ENCODE measurements at places on chromosomes 2 and 18. TPM values are rescaled to one million over a fixed set of nuclear protein-coding genes. Genes with fewer than 3 reads are reported as not detected.
A peak's percentile ranks its signal among the peaks of the same experiment; 100 is the strongest.

- no peak for DNase-seq
These were observed 318.7 kb downstream of the MEIS1 start for GRCh38 chr2:66753660-66754059.

GRCh38 chr2:111135910-111136297, 15.2 kb downstream of the BCL2L11 start:
- DNase-seq = no peak

Gene CRYBA2
- not detected for total RNA-seq

Gene REG3A
- not detected for total RNA-seq

DNA sequence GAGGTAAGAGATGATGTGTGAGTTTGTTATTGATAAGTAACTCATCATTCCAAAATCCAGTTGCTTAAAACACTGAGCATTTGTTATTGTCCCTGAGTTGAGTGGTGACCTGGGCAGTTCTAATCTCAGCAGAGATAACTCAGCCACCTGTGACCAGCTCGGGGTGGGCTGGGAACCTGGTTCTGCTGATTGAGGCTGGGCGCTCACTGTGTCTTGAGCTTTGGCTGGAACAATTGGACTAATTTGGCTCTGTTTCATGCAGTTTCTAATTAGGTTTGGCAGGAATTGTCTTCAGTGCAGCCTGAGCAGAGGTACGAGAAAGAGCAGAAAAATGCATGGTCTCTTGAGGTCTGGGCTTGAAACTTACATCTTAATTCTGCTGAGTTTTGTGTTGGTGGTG, 144.7 kb downstream of the RNF144A start:
- no peak for DNase-seq

DNA sequence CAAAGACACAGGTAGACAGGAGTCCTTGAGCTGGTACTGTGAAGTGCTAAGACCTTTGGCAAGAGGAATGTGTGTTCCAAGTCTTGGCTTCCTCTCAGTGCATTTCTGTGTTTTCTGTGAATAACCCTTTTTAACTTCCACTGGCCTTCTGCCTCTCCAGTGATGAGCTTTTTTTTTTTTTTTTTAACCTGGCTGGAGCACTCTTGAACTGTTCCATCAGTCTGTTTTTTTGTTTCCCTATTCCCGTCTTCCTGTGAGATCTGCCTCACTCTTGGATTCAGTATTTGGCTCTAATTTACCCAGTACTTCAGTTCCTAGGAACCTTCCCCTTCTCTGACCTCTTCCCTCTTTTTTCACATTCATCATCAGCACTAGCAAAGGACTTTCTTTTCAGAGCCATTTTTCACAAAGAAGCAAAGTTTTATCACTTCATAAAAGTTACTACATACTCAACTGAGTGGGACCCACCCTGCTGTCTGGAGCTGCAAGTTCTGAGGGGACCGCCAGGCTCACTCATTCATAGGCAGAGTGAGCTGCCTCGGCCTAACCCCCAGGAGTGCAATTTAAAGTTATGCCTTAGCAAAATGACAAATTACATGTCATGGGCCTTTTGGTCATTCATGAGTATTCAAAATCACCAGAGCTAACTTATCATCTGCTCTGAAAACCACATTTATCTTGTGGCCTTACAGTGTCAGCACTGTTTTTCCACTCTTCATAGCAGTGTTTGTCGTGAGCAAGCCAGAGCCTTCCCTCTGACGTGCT, 126.9 kb upstream of the DAPL1 start:
- no peak for DNase-seq

Gene TMEM169
- total RNA-seq = 0.40 TPM

- DNase-seq = no peak
These were observed 145.3 kb upstream of the SLC35G4 start for GRCh38 chr18:11464129-11464528.

DNA sequence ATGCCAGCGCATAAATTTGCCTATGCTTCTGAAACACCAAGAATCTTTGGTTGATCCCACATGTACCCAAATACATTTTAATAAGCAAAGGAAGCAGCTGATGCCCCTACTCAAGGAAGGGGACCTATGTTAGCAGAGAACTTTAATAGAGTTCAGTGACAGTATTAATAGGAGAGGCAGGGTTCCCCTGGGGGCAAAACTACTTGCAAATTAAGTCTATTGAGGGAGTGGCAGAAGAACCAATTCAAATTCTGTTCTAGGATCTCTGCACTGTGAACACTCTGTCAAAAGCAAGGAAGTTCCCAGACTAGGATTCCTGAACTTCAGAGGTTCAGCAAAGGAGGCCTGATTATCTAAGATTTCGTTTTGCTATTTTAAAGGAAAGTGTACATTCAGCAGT, 47.5 kb downstream of the EPB41L3 start:
- DNase-seq = no peak

- DNase-seq = peak; percentile 40
These were observed 79.5 kb downstream of the EVA1A start for GRCh38 chr2:75480971-75481836.

DNA sequence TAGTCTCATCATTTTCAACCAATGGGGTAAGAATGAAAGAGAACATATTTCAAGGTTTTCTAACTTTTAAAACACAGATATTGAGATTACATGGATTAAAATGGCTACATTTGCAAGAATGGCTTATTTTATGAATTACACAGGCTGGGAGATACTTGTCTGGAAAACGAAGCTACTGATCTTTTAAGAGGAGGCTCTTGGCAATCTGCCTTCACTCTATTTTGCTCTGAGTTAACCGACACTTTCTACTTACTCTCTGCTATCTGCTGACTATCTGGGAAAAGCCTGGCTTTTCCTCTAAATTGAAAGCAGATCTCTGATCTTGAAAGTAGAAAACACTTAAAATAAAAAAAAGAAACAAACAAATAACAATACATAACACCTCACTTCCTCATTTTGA, 325.4 kb upstream of the LINC00305 start:
- DNase-seq = no peak

Gene FBXO41
- 0.22 TPM for total RNA-seq

- no peak for DNase-seq
These were observed 134.8 kb upstream of the AGAP1 start for GRCh38 chr2:235358981-235359471.

- DNase-seq = no peak
These were observed 104.3 kb upstream of the CCDC195 start for GRCh38 chr2:224820283-224820991.

DNA sequence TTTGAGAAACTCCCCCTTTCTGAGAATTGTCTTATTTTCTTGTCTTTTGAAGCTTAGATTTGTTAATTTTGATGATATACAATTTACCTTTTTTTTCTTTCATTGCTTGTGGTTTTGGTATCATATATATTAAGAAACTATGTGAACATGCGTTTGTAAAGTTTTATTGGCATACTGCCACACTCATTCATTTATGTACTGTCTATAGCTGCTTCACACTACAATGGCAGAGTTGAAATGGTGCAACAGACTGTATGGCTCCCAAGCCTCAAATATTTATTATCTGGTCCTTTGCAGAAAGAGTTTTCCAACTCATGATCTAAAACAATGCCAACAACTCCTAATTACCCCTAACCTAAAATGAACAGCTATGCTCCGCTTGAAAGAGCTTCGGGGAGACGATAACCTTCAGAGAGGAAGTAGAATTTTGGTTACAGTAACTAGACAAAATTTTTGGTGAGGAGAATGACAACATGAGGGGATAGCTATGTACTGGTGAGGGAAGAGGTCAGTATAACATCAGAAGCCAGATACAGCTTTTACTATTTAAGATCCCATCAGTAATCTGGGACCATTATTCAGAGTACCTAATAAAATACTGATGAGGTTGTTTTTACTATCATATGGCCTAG, 16.1 kb downstream of the PPP3R1 start:
- no peak for DNase-seq

- no peak for DNase-seq
These were observed 1008.0 kb upstream of the CRIM1 start for GRCh38 chr2:35347561-35347960.

Gene ARHGEF4
- under 0.01 TPM for total RNA-seq

DNA sequence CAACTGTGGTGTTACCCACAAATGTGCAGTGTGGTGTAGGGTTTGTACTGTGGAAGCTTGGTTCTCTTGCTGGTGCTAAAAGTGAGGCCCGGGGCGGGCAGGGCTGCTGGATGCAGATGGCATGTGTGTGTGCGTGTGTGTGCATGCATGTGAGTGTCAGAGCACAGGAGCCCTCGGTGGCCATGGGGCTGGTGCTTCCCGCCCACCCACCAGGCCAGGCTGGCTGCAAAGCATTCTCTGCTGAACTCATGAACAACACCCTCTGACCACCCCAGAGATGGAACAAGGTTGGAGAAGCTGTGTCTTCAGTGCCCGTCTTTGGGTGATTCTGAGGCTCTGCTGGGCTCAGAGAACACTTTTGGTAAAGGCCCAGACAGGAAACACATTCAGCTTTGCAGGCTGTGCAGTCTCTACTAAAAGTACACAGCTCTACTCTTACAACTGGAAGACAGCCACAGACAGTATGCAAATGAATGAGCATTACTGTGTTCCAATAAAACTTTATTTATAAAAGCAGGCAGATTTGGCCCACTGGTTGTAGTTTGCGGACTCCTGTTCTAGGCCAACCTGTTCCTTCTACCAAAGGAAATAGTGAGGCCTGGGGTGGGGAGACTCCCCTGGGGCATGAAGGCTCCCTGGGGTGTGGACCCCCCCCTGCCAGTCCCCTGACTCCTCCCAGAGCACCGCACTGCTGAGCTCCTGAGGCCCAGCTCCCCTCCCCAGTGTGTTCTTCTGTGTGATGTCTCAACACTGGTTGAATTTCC, 225.3 kb upstream of the HDAC4 start:
- no peak for DNase-seq

DNA sequence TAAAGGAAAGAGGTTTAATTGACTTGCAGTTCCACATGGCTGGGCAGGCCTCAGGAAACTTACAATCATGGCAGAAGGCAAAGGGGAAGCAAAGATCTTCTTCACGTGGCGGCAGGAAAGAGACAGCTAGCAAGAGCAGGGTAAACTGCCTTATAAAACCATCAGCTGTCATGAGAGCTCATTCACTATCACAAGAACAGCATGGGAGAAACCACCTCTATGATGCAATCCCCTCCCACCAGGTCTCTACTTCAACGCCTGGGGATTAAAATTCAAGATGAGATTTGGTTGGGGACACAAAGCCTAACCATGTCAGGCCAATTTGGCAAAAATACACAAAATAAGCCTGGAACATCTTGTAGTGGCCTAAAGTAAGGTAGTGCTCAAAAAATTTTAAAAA, 152.6 kb downstream of the COL6A3 start:
- DNase-seq = no peak

DNA sequence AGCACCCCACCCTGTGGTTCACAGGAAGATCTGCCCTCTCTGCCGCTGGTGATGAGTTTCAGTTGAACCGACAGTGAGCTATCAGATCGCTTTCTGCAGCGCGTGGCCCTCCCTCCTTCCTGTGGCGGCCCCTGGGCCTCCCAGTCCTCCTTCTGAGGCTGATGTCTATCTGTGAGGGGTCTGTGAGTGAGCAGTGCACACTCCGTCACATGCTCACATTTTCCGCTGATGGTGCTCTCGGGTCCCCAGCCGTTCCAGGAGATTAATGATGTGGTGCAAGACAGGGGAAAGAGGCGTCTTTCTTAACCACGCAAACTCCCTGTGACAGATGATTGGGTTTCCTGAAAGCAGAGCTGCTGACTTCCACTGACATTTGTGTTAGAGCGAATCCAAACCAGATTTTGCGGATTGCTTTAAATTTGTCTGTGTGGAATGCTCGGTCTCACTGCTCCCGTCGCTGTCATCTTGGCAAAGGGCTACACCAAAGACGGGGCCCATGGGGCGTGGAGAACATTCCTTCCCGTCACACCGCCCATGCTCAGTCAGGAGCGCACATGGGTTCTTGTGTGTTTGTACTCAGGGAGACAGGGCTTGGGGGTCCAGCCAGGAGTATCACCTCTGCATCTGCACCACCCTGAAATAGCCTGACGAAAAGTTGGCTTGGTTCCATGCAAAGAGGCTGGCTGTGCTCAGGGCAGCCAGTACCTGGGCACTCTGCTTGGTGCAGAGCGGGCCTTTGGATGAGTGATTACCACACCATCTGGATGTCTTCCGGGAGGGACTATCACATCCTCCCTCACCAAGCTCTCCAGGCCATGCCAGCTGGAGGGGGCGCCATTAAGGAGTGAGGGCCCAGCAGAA, 154.7 kb upstream of the HS6ST1 start:
- no peak for DNase-seq

- no peak for DNase-seq
These were observed 11.6 kb upstream of the HNMT start for GRCh38 chr2:137952586-137953129.

DNA sequence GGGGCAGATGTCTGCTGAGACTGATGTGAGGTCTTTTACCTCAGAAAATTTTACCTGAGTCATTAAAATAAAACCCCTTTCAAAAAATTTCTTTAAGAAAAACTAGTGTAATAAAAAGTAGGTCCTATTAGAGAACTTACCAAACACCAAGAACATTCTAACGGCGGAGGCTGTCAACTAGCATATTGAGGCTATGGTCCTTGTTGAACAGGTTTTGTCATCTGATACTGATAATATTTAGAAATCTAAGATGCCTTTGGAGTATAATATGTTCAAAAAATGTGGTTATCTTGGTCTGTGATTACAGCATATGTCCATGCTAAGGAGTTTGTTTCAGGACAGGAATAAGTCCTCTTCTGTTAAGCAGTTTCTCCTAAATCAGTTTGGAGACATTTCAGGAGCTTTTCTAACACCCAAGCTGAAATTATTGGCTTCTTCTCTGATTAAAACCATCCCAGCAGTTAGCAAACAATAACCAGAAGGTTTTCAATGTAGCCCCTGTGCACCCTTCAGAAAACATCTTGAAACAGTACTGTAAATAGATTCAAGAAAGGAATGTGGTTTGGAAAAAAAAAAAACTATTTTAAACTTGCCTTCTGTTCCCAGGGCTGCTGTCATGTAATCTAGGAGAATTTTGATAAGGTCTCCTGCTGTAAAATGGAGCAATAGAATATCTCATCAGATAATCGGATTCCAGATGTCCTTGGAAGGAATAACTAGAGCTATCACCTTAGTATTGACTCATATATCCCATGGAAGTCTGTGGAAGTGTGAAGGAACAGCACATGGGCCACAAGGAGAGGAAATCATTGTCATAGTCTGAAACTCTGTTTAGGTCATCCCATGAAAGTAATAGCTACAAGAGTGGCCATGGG, 58.7 kb upstream of the B3GNT2 start:
- DNase-seq = no peak

Gene TEX44
- not detected for total RNA-seq

DNA sequence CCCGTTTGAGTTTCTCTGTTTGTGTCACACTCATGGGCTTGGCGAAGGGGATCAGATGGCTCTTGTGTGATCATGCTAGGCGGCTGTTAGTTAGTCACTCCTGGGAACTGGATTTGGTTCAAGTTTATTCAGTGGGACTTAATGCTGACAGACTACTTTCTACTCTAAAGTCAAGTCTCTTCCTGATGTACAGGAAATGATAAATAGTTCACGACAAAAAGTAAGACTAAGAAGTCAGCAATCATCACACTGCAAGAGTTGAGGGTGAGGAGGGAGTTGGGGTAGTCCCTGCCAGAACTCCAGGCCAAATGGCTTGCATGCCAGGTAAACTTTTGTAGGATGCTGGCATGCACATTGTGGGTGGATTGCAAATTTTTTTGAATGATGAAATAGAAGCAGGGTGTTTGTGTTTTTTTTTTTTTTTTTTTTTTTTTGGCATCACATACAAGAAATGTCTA, 25.1 kb upstream of the CCL20 start:
- DNase-seq = peak; percentile 4

Gene RHOB
- total RNA-seq = 293 TPM

- DNase-seq = no peak
These were observed 22.2 kb downstream of the BIN1 start for GRCh38 chr2:127084611-127085316.

Data from lung microvascular endothelial cell (primary cell).